ENCODE measurements at places on chromosomes 7 and 10.
A peak's percentile ranks its signal among the peaks of the same experiment; 100 is the strongest.

GRCh38 chr10:114691442-114691941, 33.4 kb upstream of the ABLIM1 start:
- DNase-seq = peak; percentile 69

DNA sequence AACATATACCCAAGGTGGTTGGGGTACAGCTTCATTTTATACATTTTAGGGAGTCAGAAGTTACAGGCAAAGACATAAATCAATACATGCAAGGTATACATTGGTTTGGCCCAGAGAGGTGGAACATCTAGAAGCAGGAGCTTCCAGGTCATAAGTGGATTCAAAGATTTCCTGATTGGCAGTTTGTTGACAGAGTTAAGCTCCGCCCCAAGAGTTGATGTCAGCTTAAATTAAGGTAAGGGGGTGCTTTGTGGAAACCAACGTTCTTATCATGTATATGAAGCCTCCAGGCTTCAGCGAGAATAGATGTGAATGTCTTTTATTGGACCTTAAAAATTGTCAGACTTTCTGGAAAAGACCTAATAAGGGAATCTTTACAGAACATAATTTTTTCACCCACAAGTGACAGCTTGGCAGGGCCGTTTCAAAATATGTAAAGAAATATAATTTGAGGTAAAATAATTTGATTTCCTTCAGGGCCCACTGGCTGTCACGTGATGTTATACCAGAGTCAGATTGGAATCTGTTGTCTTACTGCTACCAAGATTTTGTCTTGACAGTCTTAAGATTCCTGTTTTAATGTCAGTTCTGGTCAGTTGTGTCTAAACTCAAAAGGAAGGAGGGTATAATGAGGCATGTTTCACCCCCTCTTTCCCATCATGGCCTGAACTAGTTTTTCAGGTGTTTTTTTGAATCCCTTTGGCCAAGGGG, 6.3 kb upstream of the PANK1 start:
- no peak for DNase-seq

GRCh38 chr10:44572146-44572545, 187.2 kb upstream of the CXCL12 start:
- no peak for DNase-seq

GRCh38 chr7:129492391-129492790, 9.9 kb upstream of the SMKR1 start:
- DNase-seq = no peak

GRCh38 chr10:33260403-33261149, 73.9 kb downstream of the NRP1 start:
- DNase-seq = peak; percentile 33

DNA sequence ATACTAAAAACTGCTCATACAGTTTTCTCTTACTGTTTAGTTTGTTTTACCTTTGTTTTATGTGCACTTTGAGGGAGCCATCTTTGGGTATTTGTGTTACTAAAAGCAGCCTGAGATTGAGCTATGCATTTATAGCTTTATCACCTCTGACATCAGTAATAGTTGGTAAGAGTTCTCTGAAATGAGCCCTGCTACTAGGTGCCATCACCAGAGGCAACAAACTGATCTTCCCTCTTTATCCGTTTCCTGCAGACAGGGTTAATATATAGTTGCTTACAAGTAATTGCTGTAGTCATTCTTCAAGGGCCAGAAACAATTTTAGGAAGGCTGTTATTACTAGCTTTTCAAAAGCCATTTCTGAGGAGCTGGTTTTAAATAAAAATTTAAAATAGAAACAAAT, 49.1 kb downstream of the KIF20B start:
- no peak for DNase-seq

DNA sequence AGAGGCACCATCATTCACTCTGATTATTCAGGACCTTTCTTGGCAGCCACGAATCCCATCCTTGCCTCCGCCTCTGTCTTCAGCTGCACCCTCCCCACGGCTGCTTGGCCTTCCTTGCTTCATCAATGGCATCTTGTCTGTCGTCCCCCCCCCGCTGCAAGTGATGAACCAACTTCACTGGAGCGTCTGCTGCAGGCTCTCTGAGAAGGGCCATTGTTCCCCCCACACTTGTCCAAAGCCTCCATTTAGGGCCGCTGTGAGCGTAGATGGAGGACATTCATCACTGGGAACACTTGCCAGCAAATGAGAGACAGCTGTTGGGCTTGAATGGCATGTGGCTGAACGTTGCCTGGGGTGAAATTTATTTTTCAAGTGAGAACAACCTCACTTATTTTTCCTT, 20.1 kb downstream of the AFAP1L2 start:
- no peak for DNase-seq

GRCh38 chr10:3071405-3072198, 4.3 kb downstream of the PFKP start:
- peak; percentile 91 for DNase-seq

DNA sequence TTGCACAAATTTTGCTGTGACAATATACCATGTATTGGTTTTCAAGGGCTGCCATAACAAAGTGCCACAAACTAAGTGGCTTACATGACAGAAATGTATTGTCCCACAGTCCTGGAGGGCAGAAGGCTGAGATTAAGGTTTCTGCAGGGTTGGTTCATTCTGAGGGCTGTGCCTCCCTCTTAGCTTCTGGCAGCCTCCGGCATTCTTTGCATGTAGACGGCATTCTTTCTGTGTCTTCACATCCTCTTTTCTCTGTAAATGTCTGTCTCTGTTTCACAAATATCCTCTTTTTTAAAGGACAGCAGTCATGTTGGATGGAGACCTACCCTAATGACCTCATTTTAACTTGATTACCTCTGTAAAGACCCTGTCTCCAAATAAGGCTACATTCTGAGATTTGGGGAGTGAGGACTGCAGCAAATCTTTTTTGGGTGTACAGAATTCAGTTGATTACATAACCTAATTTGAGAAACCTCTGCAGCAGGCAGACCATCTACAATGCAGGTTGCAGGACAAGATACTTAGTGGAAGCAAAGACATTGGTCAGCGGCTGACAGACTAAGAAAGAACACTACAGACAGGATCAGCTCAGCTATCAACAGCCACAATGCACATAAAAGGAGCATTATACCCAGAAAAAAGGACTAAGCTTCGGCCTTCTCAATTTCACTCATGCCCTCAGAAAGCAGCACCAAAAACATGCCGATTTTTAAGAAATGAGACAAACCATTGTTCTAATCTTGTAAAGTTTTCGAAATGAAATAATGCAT, 84.6 kb upstream of the FAM3C start:
- no peak for DNase-seq

DNA sequence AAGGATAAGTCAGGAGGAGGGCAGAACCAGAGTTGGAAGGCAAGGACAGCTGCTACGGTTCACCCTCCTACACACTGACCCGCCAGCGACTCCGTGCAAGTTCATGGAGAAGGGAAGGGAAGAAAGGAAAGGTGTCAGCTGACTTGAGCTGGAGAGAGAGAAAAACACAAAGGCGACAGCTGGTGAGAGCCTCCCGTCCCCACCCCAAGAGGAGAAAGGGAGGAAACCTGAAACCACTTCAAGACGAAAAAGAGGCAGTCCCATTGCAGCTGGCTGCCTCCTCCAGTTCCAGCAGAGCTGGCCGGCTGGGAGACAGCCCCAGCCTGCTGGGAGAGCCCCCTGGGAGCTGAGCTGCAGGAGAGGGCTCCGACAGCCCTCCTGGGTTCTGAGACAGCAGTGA, 75.2 kb downstream of the PARD3 start:
- peak; percentile 83 for DNase-seq

DNA sequence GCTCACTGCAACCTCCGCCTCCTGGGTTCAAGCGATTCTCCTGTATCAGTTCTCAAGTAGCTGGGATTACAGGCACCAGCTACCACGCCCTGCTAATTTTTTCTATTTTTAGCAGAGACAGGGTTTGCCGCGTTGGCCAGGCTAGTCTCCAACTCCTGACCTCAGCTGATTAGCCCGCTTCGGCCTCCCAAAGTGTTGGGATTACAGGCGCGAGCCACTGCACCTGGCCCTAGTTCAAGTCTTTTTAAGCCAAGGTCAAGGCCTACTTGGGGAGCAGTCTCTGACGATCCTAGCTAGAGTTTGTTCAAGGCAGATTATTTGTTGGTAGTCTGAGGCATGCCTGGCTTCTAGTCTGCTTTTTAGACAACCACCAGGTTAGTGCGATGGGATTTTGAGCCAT, 709.5 kb upstream of the COBL start:
- no peak for DNase-seq

Data from astrocyte of the spinal cord (primary cell).